ENCODE measurements at places on chromosomes 5 and 9. TPM values are rescaled to one million over a fixed set of nuclear protein-coding genes. Genes with fewer than 3 reads are reported as not detected.

GRCh38 chr5:166032601-166033000 is 2258.8 kb upstream of the WWC1 start:
- H3K27me3 ChIP-seq: no peaks in the 10 kb centered on the region
- DNase-seq: no peak

DNA sequence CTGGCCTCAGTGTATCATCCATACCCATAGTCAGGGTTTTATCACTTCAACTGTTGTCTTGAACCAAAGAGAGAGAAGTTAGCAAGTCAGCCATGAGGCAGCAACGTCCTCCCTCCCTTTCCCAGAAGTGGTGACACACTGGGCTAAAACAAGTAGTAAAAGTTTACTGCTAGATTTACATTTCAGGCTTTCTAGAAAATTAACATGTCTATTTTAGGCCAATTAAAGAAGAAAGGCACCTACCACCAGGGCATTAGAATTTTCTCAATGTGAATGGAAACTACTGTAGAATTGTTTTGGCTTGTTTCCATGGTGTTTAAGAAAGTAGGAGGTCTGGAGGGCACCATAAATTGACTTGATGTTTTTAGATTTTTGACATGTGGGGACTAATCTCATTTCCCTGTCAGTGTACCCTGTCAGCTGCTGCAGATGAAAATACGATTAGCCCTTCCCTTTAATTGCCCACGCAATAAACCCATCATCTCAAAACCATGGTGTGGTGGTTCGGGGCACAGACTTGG is 121.8 kb upstream of the ELL2 start:
- H3K27ac ChIP-seq: no peak overlapping the region
- H3K36me3 ChIP-seq: no peaks in the 10 kb centered on the region
- DNase-seq: peak; percentile 28
- no peaks in the 10 kb centered on the region for H3K4me1 ChIP-seq
- H3K27me3 ChIP-seq: peaks cover 4% of the 10 kb centered on the region

- DNase-seq: no peak
- no peaks in the 10 kb centered on the region for H3K4me1 ChIP-seq
- no peaks in the 10 kb centered on the region for H3K36me3 ChIP-seq
- H3K4me3 ChIP-seq: no peak overlapping the region
Observed at GRCh38 chr5:162603443-162604070, 536.0 kb downstream of the GABRG2 start.

GRCh38 chr9:137482094-137482781 is 23.1 kb upstream of the NSMF start:
- H3K4me3 ChIP-seq: no peak overlapping the region
- no peaks in the 10 kb centered on the region for H3K27me3 ChIP-seq
- no peaks in the 10 kb centered on the region for H3K36me3 ChIP-seq
- peak; percentile 78 for DNase-seq

GRCh38 chr9:127059030-127059429 is 63.4 kb downstream of the ANGPTL2 start:
- H3K27me3 ChIP-seq: no peaks in the 10 kb centered on the region
- no peaks in the 10 kb centered on the region for H3K4me1 ChIP-seq
- no peak overlapping the region for H3K27ac ChIP-seq
- H3K4me3 ChIP-seq: no peak overlapping the region
- no peaks in the 10 kb centered on the region for H3K36me3 ChIP-seq

GRCh38 chr9:6538666-6539071 is 106.9 kb downstream of the GLDC start:
- no peak overlapping the region for H3K27ac ChIP-seq
- no peak overlapping the region for H3K4me3 ChIP-seq
- H3K4me1 ChIP-seq: no peaks in the 10 kb centered on the region
- no peak for DNase-seq
- no peaks in the 10 kb centered on the region for H3K36me3 ChIP-seq

DNA sequence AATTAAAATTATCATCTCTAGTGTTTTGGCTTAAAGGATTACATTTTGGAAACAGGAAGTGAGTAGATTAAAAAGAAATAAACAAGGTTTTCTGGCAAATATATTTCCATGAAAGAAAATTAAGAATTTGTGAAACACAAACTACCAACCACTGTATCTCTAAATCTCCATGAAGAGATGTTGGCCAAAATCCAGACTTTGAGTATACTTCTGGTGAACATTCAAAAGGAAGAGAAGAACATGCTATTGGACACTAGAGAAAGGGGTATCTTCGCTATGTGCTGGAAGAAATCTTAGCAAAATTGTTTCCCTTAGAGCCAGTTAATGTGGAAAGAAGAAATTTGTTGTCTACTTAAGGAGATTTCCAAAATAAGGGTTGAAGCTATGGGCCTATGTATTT is 710.4 kb upstream of the CTNND2 start:
- peak overlapping the region; percentile 83 for H3K27ac ChIP-seq
- no peak for DNase-seq
- no peak overlapping the region for H3K4me3 ChIP-seq
- H3K27me3 ChIP-seq: no peaks in the 10 kb centered on the region

GRCh38 chr5:6269925-6270324 is 108.4 kb downstream of the MED10 start:
- peaks cover 9% of the 10 kb centered on the region for H3K27me3 ChIP-seq
- H3K27ac ChIP-seq: no peak overlapping the region
- no peaks in the 10 kb centered on the region for H3K4me1 ChIP-seq

- no peak overlapping the region for H3K27ac ChIP-seq
- H3K4me3 ChIP-seq: no peak overlapping the region
- no peaks in the 10 kb centered on the region for H3K27me3 ChIP-seq
- H3K36me3 ChIP-seq: no peaks in the 10 kb centered on the region
- no peak for DNase-seq
Observed at GRCh38 chr5:130870691-130871090, 294.4 kb downstream of the HINT1 start.

DNA sequence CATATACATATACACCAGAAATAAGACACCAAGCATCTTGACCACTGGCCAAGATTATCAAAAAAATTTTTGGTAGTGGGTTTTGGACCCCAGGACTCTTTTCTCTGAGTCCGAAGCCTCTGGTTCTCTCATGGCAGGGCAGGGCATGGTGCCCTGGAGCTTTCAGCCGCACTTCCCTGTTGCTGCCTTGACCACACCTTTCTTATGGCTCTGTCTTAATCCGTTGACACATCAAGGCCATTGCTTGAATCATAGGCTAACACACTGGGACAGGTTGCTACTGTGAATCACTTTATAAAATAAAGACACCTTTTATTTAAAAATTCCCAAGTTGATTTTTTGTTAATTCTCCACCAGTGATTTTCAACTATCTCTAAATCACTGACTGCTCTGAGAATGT is 45.4 kb upstream of the CAST start:
- no peak overlapping the region for H3K4me3 ChIP-seq
- H3K27me3 ChIP-seq: no peaks in the 10 kb centered on the region
- no peaks in the 10 kb centered on the region for H3K36me3 ChIP-seq
- no peaks in the 10 kb centered on the region for H3K4me1 ChIP-seq
- no peak for DNase-seq

Gene SEC61B
- 185 TPM for total RNA-seq

Gene PCDHAC2
- total RNA-seq: not detected

Gene SH3TC2
- 1.1 TPM for total RNA-seq

Gene ARL14EPL
- total RNA-seq: 0.20 TPM

Gene IL7R
- 0.98 TPM for total RNA-seq

Gene PROP1
- not detected for total RNA-seq

Gene OR1Q1
- not detected for total RNA-seq

Gene CATSPER3
- 0.34 TPM for total RNA-seq

All from K562 (cell line).